ENCODE measurements at places on chromosomes 1 and 21. TPM values are rescaled to one million over a fixed set of nuclear protein-coding genes. Genes with fewer than 3 reads are reported as not detected.

ADAM15 gene
- 8.0 TPM for polyA plus RNA-seq

SELL gene
- polyA plus RNA-seq, result 1,261 TPM

FAM151A gene
- polyA plus RNA-seq, result not detected

ASTN1 gene
- polyA plus RNA-seq, result not detected

PTPRF gene
- not detected for polyA plus RNA-seq

RSRP1 gene
- polyA plus RNA-seq, result 56.0 TPM

GPR3 gene
- polyA plus RNA-seq, result 0.16 TPM

CHRM3 gene
- not detected for polyA plus RNA-seq

RSPH1 gene
- polyA plus RNA-seq, result not detected

TRNP1 gene
- polyA plus RNA-seq, result not detected

TMPRSS15 gene
- polyA plus RNA-seq, result not detected

ANXA9 gene
- 0.11 TPM for polyA plus RNA-seq

CAPN9 gene
- not detected for polyA plus RNA-seq

DVL1 gene
- polyA plus RNA-seq, result 1.0 TPM

CLDN17 gene
- not detected for polyA plus RNA-seq

Data from IgD-negative memory B cell (primary cell).